ENCODE measurements at places on chromosomes 12 and 14.

- no peak for DNase-seq
Measured at GRCh38 chr12:56122637-56123036, 4.6 kb downstream of the ZC3H10 start.

DNA sequence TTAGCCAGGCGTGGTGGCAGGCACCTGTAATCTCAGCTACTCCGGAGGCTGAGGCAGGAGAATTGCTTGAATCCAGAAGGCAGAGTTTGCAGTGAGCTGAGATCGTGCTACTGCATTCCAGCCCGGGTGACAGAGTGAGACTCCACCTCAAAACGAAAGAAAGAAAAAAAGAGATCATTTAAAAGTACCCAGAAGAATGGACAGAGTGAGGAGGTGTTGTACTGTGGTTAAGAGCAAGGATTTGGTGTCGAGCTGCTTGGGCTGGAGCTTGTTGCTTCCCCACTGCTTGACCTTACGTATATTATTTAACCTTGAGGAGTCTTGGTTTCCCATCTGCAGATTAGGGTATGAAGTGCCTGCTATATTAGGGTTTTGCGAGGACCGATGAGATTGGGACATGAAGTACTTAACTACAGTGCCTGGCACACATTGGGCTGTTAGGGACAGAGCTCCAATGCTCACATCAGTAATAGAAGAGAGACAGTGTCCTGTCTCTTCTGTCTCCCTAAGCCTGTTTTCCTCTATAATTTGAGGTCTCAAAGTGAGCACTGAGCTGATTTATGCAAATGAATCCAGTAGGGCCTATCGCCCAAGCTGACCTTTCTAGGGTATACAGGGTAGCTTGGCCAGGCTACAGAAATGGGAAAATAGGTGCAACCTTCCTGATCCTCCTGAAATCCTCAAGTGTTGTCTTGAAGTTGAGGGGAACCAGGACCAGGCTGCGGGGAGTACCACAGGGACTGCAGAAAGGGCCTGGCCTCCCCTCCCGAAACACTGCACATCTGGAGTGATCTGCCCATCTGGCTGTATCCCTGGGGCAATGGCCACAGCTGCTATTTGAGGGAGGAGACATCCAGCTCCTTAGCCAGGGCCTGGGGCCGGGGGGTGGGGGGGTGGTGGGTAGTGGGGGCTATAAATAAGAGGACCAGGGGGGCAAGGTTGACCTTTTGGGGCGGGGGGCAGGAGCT, 8.6 kb upstream of the HDAC7 start:
- no peak for DNase-seq

DNA sequence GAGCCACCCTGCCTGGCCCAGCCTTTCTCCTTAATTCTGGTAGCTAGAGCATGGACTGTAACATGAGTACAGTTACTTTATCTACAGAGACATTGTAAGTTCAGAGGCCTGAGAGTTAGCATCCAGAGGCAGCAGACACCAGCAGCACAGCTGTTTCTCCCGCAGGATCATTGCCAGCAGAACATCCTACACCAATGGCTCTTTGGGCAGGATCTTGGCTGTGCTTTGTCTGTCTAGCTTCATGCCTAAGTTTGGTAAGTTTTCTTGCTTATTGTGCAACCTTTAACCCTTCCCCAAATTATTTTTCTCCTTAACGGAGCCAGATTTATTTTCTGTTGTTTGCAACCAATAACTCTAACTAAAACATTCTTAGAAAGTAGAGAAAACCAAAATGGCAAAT, 21.6 kb downstream of the C12orf71 start:
- DNase-seq = no peak

- no peak for DNase-seq
Measured at GRCh38 chr12:132618683-132619043, at the start of gene P2RX2. Gene P2RX2 (plus strand): TSS chr12:132618776. CDS start chr12:132618817, 41 bp downstream.

DNA sequence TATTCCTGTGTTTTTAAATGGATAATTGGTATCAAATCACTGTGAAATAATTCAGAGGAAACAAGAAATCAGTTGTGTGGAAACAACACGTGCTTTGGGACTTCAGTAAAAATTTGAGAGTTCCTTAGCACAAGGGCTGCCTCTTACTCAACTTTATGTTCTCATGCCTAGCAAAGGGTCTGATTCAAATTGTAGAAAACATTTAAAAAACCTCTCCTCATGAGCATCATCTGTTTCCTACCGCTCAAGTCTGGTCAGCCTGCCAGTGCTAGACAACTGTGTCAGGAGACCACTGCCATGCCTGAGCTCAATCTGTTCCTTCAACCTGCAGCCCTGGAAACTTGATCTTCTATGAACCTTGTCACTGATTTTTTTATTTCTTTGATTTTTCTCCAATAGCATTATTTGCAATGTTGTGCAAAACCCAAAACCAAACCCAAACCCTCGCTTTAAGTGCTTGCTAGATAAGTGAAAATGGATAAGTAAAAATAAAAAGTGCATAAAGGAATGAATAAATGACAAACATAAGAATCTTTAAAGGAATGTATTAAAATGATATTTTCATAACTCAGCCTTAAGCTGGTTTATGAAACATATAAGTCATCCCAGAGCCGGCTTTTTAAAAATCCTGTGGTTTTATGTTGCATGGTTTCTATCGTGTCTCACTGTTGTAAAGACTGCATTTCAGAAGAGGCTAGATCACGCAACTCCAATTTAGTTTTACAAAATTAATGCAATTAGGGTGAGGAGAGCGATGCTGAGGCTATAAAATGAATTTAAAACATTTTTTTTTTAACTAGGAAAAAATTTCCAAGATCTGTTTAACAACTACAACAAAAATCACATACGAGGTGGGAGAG, 361.2 kb upstream of the PDE3A start:
- no peak for DNase-seq

GRCh38 chr12:15982471-15982870, 71.3 kb downstream of the DERA start:
- no peak for DNase-seq

DNA sequence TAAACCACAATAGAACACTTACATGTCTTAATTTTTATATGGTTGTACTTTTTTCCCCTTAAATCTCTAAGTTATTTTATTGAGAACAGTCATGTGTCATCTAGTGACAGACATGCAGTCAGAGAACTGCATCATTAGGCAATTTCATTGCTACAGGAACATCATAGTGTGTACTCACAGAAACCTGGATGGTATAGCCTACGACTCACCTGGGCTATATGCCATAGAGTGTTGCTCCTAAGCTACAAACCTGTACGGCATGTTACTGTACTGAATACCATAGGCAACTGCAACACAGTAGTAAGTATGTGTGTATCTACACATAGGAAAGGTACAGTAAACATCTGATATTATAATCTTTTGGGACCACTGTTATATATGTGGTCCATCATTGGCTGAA, 557.6 kb downstream of the PRKD1 start:
- no peak for DNase-seq

DNA sequence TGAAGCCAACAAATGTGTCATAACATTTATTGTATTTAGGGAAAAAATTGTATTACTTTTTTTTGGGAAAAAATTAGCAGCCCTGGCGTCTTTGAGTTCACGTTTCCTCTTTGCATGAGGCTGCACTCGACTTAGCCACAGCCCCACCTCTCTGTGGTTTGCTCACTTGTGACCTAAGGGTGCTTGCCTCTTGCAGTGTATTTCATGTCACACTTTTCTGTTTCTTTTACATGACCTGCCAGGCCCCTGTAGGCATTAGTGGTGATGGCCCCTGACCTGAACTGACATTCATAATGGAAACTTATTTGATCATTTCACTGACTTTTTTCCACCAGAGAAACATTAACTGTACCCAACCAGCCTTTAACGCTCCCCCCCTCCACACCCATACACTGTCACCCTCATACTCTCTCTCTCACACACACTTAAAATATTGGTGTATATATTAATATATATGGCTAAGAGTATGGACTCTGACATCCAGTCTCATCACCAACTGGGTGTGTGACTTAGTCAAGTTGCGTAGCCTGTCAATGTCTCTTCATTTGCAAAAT, 122.9 kb downstream of the PRKCH start:
- DNase-seq = no peak

DNA sequence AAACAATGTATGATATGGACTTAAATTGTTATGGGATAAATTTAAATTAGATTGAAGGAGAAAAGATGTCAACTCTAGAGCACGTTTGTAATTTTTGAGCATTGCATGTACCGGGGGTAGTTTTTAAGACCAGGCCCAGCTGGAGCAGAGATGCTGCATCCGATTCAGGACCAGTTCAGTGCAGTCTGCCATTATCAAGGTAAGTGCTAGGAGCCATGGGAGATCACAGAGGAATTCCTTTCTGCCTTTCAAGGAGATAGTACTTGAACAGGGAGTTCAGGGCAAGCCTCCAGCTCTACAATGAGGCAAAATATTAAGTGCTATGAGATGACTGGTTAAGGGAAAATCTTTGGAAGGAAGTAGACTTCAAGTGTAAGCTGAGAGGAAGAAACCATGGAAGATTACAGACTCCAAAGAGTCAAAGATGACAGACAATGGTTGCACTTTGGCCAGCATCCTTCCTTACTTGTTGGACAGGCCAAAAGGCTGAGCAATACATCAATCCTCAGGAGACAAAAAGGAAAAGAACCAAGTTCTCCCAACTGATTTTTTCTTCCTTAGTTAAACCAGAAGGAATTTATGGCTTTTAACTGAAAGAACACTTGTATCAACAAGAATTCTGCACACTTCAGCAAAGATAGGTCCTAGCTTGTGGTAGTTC, 113.2 kb upstream of the HIF1A start:
- no peak for DNase-seq

- DNase-seq = no peak
Measured at GRCh38 chr12:4011597-4011996, 138.4 kb upstream of the PARP11 start.
